ENCODE measurements at places on chromosomes 1 and 21.

GRCh38 chr1:43978551-43979260 is at the start of gene B4GALT2:
TSS of gene B4GALT2 (plus strand) at chr1:43979210. CDS start at chr1:43981161, 1,951 bp downstream.
- DNase-seq: no peak

DNA sequence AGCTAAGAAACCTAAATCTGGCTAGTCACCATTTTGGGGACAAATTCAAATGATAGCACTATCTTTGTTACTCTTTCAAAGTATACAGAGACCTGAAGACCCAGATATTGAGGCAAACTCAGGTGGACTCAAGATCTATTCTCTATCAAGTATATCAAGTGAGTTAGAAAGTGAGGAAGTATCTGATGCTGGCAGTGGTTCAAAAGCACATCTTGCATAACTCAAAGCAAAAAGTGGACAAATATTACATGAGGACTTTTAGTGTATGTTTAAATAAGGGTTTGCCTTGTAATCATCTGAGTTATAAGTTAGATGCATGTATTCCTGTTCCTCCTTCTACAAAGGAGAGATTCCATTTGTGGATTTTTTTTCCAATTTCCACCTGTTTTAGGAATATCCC is 338.4 kb downstream of the DISC1 start:
- no peak for DNase-seq

DNA sequence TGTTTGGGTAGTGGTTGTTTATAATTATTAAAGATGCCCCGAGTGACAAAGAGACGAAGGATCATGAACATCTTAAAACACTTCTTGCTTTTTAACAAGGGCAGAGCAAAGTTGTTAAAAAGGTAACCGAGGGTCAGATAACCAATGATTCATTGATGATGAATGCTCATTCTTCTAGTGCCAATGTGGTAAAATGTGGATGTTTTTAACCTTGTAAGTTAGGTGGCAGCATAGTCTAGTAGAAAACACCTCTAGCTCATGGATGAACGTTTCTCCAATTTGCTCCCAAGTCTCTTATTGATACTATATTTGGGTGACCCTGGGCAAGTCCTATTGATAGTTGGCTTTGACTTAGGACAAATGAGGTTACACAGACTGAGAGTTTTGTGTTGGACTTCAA is 167.9 kb downstream of the KIF26B start:
- DNase-seq: no peak

- peak; percentile 73 for DNase-seq
Observed at GRCh38 chr21:39647476-39647875, 34.7 kb downstream of the B3GALT5 start.

DNA sequence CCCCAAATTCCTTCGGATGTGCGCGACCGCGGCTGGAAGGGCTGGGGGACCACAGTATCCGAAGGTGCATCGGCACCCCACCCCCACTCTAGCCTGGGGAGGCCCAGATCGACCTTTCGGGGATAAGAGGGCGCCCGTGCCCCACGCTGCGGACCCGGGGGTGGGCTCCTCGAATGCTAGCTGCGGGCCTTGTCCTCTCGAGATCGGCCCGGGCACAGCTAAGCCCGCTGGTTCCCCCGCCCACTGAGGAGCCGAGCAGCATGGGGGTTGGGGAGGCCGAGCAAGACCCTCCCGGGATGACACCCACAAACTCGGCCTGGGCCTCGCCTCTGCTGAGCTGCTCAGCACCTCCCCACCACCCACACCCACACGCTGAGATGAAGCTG is 653 bp upstream of the IFFO2 start:
- no peak for DNase-seq

- no peak for DNase-seq
Observed at GRCh38 chr1:17683598-17683997, 71.5 kb upstream of the ACTL8 start.

GRCh38 chr1:39149509-39149908 is 55.0 kb upstream of the MACF1 start:
- DNase-seq: no peak

- no peak for DNase-seq
Observed at GRCh38 chr21:46441961-46442498, 16.7 kb upstream of the DIP2A start.

GRCh38 chr1:91864017-91864700 is 21.8 kb downstream of the TGFBR3 start:
- DNase-seq: peak; percentile 96

GRCh38 chr1:1601564-1602303 is 1.8 kb upstream of the FNDC10 start:
- no peak for DNase-seq

DNA sequence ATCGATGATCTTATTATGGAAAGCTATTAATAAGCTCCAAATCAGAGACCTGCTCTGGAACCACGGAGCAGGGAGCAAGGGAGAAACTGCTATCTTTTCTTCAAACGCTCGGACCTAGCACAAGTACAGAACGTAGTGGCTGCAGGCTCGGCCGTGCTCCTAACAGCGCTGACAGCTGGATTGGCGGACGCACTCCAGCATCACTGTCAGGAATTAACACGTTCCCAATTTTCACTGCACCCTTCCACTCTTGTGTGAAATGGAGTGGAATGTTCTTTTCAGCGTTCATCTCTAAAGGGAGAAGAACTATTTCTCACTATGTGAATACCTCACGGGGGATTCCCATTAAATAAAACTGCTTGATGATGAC is 106.9 kb downstream of the ZNF281 start:
- DNase-seq: no peak

DNA sequence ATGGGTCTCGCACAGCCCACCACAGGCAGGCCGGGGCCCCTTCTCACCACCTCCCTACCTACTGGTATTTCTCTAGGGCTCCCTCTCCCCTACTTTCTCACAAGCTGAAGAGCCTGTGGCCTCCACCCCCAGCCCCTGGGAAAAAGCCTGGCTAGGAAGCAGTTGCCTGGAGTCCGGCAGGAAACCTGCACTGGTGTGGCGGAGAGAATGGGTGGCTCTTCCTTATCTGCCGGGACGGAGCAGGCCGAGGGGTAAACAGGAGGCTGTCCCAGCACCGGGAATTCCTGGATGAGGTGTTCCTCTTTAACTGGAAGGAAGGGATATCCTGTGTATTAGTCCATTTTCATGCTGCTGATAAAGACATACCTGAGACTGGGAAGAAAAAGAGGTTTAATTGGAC is 125.8 kb downstream of the TLR5 start:
- DNase-seq: no peak

Measured in fibroblast of villous mesenchyme (primary cell).